Sciatic nerve (tissue), 2 donors: ENCODE measurements at places on chromosomes 1 and 21. TPM values are rescaled to one million over a fixed set of nuclear protein-coding genes. Genes with fewer than 3 reads are reported as not detected.

RXFP4 gene
- not detected for total RNA-seq

OVAAL gene
- total RNA-seq = not detected

LCE2C gene
- total RNA-seq = not detected

OR6K3 gene
- not detected for total RNA-seq

ATP1B1 gene
- 10.1 TPM for total RNA-seq

LEPR gene
- 138 TPM for total RNA-seq
